ENCODE measurements at places on chromosomes 5 and 9.

DNA sequence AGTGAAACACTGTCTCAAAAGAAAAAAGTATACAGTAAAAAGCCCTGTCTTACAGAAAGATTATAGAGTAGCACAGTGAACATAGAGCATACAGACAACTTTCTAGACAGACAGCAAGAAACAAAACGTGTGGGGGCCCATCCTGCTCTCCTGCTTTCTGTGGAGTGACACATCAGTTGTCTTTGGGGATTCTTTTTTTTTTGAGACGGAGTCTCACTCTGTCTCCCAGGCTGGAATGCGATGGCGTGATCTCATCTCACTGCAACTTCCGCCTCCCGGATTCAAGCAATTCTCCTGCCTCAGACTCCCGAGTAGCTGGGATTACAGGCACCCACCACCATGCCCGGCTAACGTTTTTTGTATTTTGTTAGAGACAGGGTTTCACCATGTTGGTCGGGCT is 14.9 kb downstream of the CDHR2 start:
- DNase-seq: no peak

DNA sequence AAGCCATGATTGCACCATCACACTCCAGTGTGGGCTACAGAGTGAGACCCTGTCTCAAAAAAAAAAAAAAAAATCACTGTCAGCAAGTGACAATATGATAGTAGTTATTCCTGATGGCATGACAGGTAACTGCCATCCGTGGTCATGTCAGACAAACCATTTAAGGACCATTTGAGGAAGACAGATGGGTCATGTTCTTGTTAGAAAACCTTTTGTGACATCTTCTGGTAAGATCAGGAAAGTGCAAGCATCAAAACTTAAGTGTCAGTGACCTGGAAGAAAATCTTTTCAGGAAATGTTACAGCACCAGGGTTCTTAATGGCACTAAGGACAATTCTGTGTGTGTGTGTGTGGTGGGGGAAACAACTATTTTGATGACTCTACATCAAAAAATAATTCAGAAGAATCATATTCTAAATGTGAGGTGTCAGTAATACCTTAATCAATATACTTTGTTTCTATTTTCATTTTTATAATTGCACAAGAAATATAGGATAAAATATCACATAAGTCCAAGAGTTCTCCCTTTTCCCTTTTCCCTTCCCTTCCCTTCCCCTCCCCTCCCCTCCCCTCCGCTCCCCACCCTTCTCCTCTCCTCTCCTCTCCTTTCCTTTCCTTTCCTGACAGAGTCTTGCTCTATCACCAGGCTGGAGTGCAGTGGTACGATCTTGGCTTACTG is 17.8 kb downstream of the SLC38A9 start:
- DNase-seq: no peak

- peak; percentile 61 for DNase-seq
Observed at GRCh38 chr9:132507670-132508469, 74.5 kb upstream of the BARHL1 start.

DNA sequence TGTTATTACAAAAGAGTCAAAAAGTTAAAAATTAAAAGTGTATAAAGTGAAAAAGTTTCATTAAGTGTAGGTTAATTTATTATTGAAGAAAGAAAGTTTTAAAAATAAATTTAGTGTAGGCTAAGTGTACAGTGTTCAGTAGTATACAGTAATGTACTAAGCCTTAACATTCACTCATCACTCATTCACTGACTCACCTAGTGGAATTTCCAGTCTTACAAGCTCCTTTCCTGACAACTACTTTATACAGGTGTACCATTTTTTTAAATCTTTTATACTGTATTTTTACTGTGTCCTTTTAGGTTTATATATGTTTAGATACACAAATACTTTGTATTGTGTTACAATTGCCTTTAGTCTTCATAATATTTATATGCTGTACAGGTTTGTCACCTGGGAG is 530.2 kb upstream of the FAM174A start:
- no peak for DNase-seq

- no peak for DNase-seq
Observed at GRCh38 chr5:36755920-36756488, 120.6 kb upstream of the NIPBL start.

DNA sequence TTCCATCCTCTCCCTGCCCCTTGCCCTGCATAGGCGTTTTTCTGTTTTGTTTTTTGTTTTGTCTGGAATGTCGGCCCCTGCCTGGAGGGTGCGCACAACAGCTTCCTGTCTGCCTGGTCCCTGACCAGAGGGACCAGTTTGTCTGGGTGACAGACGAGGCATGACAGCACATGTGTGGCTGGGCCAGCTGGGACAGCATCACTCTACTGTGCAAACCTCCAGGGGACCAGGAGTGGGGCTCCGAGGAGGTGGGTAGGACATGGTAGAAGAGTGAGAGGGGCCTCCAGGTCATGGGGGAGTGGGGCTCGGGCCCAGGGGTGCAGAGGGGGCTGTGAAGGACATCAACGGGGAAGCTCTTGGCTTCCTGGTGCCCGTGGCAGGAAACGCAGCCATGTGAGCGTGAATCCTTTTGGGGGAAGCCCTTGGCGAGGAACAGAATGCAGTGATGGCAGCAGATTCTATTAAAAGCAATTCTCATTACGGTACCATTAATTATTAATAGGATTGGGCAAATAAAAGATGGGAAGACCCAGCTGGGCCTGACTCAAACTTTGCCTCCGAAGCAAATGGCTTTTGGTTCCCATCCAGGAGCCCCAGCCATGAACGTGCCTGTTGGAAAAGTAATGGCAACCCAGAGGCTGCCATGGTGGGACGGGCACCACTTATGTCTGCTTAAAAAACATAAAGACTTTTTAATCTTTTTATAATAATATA is 184.4 kb upstream of the IER5L start:
- no peak for DNase-seq

GRCh38 chr5:17732351-17732923 is 98.2 kb downstream of the TAF11L14 start:
- no peak for DNase-seq

- peak; percentile 65 for DNase-seq
Observed at GRCh38 chr5:761854-762710, 22.4 kb downstream of the ZDHHC11B start.

DNA sequence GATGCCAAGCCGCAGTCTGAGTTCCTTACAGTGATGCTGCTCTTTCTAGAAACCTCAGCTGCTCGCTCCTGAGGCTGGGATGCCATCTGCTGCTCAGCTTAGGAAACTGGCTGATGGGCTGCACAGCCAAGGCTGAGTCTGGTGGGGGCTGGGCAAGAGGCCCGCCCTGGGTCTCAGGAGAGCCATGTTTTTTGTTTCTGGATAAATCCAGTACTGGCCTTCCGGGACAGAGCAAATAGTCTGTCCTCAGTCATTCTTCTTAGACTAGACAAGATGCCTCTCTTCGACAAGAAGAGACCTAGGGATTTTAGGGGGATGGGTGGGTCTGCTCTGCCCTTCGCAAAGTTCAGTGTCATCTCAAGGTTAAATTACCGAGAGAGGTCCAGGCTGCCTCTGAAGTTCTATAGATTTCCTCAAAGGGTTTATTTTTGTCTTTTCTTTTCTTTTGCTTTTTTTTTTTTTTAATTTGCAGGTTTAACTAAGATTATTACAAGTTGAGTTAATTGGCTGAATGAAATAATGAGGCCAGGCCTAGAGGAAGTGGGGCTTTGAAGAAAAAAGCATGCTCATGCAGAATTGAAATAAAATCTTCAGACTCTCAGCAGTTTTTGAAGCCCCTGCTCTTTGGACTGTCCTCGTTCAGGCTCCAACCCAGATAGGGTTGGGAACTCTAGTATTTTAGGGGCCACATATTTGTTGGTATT is 30.6 kb upstream of the MATR3 start:
- peak; percentile 78 for DNase-seq

GRCh38 chr5:72760259-72760658 is 56.2 kb upstream of the TNPO1 start:
- no peak for DNase-seq

GRCh38 chr5:167726642-167727041 is 564.8 kb upstream of the WWC1 start:
- DNase-seq: no peak

- no peak for DNase-seq
Observed at GRCh38 chr5:143204474-143205246, 198.8 kb downstream of the NR3C1 start.

- DNase-seq: no peak
Observed at GRCh38 chr9:129343424-129344375, 165.6 kb upstream of the IER5L start.

DNA sequence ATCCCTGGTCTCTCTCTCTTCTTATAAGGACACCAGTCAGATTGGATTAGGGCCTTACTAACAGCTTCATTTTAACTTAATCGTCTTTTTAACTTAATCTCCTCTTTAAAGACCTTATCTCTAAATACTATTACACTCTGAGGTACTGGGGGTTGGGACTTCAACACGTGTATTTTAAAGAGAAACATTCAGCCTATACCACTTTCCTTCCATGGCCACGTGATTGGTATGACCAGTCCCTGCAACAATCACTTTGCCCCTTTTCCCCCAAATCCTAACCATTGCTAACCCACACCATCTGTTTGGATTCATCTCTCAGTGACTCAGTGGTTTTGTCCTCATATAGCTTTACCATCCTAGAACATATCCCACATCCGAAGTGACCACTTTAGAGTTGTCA is 3.8 kb upstream of the MAN2A1 start:
- DNase-seq: no peak

- DNase-seq: no peak
Observed at GRCh38 chr9:69136779-69137178, 37.3 kb upstream of the TJP2 start.

- DNase-seq: no peak
Observed at GRCh38 chr5:131381777-131382176, 117.9 kb downstream of the CDC42SE2 start.

- DNase-seq: no peak
Observed at GRCh38 chr9:2041736-2042135, 26.6 kb downstream of the SMARCA2 start.

- no peak for DNase-seq
Observed at GRCh38 chr5:54996466-54996865, 11.1 kb upstream of the ESM1 start.

- no peak for DNase-seq
Observed at GRCh38 chr9:12014488-12014887, 678.7 kb upstream of the TYRP1 start.

- no peak for DNase-seq
Observed at GRCh38 chr9:96450613-96451528, 902 bp downstream of the HABP4 start.

GRCh38 chr9:128286440-128286839 is 10.4 kb downstream of the SWI5 start:
- no peak for DNase-seq

- DNase-seq: no peak
Observed at GRCh38 chr9:99031319-99031718, 73.6 kb upstream of the TGFBR1 start.

GRCh38 chr5:68460147-68460798 is 244.7 kb downstream of the PIK3R1 start:
- DNase-seq: peak; percentile 1

- DNase-seq: no peak
Observed at GRCh38 chr5:126511961-126512360, 83.1 kb downstream of the ALDH7A1 start.

GRCh38 chr5:118466418-118466817 is 521.9 kb downstream of the DTWD2 start:
- no peak for DNase-seq

- DNase-seq: no peak
Observed at GRCh38 chr5:65338606-65339151, 143.0 kb downstream of the ADAMTS6 start.

GRCh38 chr5:151793358-151793757 is 21.6 kb downstream of the G3BP1 start:
- DNase-seq: no peak

GRCh38 chr5:143231973-143232812 is 171.3 kb downstream of the NR3C1 start:
- DNase-seq: no peak

- DNase-seq: no peak
Observed at GRCh38 chr5:100861148-100861547, 41.9 kb downstream of the ST8SIA4 start.

DNA sequence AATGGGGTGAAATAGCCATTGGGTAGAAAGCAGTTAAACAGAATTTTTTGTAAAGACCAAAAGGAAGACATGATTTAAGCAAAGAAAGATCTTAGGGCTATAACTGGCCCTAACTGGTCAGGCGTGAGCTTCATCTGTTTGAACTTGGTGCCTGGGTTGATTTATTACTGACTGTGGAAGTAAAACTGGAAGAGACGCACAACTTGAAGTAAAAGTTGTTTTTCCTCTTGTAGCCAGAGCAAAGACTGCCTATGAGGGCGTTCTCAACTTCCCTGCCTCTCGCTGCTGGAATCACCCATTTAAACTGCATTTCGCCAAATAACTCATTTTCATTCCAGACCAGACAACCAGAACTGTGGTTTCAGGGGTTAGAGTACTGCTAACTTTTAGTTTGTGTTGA is 1.5 kb downstream of the THBS4 start:
- no peak for DNase-seq

DNA sequence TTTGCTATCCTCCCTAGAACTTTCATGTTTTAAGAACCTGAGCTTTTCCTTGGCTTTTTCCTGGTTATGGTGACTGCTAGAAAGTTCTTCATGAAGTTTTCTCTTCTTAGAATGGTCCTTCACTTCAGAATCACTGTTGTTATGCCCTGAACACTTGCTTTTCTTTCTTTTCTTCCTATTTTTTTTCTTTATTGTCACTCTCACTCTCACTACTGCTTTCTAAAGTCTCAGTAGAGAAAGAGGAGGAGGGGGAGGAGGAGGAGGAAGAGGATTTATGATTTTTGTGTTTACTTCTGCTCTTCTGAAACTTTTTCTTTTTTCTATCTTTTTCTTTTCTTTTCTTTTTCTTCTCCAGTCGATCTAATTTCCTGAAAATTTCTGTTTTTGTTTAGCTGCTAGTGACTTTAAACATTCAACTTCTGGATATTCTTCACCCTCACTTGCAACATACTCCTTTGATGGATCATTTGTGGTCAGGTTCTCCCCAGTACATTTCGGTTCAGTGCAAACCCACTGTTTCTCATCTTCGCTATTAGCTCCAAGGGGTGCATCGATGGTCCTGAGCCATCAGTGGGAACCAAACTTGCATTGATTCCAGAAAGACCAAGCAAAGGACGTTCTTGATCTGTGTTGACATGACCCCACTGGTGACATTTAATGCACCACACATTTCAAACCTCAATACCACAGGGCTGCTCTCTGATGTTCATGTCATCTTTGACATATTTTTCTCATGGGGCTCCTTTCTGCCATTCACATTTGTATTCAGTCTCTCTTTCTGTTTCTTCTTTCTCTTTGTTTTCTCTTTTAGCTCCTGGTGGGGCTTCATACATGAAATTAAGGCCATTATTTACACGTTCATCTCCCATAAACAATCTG is 81.6 kb upstream of the HAND1 start:
- no peak for DNase-seq

DNA sequence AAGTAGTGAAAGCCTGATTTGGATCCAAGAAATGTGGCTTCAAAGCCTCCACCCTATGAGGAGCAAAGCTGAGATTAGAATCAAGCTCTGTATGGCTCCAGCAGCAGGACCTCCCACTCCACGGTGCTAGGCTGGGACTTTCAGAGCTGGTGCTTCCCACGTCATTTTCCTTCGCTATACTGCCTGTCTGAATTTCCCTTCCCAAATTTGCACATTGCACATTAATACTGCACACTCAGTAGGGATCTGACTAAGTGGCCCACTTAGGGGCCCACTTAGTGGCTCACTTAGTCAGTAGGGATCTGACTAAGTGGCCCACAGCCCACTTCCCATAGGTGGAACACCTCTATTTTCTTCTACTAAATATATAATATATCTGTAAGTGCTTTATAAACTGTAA is 14.1 kb upstream of the SPDL1 start:
- no peak for DNase-seq

All from NCI-H774 (cell line).